ENCODE measurements at places on chromosomes 16 and 17. TPM values are rescaled to one million over a fixed set of nuclear protein-coding genes. Genes with fewer than 3 reads are reported as not detected.

MEIOB gene
- not detected for total RNA-seq

IGSF6 gene
- 1.6 TPM for total RNA-seq

CFAP97D1 gene
- not detected for total RNA-seq

C16orf92 gene
- not detected for total RNA-seq

CLEC18C gene
- 0.94 TPM for total RNA-seq

IGFALS gene
- total RNA-seq: 0.31 TPM

DOC2A gene
- total RNA-seq: 17.2 TPM

SLFN12 gene
- total RNA-seq: 2.2 TPM

MYH13 gene
- total RNA-seq: not detected

AXIN1 gene
- total RNA-seq: 27.2 TPM

SNX20 gene
- total RNA-seq: not detected

Measured in parietal lobe (tissue), 2 donors.